Stimulated activated CD8-positive, alpha-beta memory T cell treated with anti-CD3 and anti-CD28 coated beads, Interleukin-15, amount 100 ng/mL, for 4 hours (primary cell): ENCODE measurements at places on chromosomes 6 and 20.

DNA sequence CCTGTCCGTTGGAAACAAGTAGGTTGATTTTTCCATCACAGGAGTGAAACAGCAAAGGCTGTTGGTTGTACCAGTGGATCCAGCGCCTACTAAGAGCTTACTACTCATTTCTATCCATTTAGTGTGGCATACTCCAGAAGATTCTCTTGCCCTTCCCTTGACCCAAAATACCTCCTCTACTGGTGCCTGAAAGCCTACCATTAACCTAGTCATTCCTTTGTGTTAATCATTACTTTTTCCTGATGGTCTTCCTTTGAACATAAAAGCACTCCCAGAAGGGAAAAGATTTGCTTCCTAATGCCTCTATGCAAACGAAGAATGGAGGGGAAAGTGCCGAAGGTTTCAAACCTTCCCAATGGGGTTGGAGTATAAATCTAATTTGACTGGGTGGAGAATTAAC lies 123.3 kb downstream of the QRSL1 start:
- DNase-seq, result no peak

- no peak for DNase-seq
Observed at GRCh38 chr6:149208134-149208601, 109.3 kb upstream of the TAB2 start.

- DNase-seq, result no peak
Observed at GRCh38 chr20:10180651-10181235, 37.9 kb upstream of the SNAP25 start.

GRCh38 chr6:139248911-139249310 lies 42.9 kb downstream of the TXLNB start:
- no peak for DNase-seq

GRCh38 chr20:32368925-32369324 lies 10.8 kb downstream of the ASXL1 start:
- no peak for DNase-seq

DNA sequence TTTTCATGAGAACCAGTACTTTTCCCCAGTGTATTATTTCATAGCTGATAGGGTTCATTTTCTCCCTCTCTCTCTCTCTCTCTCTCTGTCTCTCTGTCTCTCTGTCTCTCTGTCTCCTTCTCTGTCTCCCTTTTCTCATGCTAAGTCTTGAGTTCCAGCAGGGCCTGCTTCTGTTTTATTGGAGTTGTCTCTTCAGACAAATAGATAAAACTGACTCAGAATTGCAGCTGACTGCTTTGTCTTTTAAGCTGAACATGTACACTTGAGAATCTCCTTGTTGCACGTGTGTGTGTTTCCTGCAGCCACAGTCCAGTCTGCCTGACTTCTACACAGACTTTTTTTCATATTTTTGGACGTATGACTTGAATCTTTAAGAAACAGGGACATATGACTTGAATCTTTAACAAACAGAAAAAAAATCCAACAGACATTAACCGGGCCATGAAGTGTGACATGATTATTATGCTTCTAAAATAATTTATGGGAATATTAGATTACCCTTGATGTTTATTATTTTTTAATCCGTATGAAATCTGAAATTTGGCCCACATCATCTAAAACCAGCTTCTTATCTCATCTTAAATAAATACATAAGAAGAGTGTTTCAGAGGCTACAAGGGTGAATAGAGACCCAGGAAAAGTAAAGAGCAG lies 71.5 kb downstream of the JAG1 start:
- DNase-seq, result no peak
